ENCODE measurements at places on chromosomes 1 and 21.
A peak's percentile ranks its signal among the peaks of the same experiment; 100 is the strongest.

DNA sequence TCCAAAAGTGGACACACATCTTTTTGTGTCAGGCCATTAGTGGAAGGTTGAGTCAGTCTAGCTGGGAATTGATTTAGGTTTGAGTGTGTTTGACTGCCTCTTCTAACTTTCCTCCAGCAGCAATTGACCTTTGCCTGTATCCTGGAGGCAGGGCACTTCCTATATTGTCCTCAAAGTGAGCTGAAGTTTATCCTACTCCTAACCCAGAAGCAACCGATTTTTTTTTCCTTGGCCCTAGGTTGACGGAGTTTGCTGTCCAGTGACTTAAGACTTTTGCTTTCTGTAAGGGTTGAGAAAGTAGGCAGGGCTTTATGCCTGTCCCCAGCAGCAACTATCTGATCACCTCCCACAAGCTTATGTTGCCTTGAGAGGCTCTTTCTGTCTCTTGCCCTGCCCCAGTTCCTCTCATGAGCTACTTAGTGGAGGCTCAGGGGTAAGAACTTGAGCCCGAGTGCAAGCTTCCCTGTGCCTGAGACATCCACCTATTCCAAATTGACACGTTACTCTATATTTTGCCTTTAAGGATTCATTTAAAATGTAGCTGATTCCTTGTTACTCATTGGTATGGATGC lies 30.9 kb downstream of the SLC35F3 start:
- DNase-seq: no peak

DNA sequence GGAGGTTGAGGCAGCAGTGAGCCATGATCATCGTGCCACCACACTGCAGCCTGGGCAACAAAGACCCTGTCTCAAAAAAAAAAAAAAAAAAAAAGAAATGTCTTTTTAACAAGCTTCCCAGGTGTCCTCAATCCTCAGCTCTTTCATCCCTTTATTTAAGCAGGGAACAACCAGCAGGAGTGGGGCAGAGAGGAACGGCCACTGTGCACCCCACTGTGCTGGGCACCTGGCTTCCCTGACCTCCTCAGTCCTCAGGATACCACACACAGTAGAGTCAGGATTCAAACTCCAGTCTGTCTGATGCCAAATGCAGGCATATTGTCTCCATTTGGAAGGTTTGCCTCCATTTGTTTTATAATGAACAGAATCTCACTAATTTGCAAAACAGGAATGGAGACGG lies 19.8 kb upstream of the PTAFR start:
- DNase-seq: no peak

GRCh38 chr1:203934027-203934426 lies 72.6 kb downstream of the SNRPE start:
- no peak for DNase-seq

DNA sequence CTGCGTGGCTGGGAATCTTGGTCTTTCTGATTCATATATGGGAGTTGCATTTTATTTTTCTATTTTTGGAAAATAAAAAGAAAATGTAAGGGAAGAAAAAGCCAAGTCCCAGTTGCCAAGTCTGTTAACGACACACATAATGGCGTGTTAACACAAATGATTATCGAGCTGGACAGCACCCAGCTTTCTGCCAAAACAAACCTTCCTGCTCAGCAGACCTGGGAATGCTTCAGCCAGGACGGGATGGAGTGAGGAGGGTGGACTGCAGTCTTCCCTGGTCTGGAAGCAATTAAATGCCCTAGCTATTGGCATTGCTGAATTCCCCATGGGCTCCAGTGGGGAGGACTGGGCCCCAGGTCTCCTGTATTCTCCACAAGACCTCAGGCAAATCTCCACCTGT lies 184.2 kb upstream of the USP24 start:
- no peak for DNase-seq

- DNase-seq: no peak
These were observed 11.3 kb upstream of the CTSE start for GRCh38 chr1:206035027-206035426.

- DNase-seq: peak; percentile 87
These were observed 498.2 kb downstream of the PLPP3 start for GRCh38 chr1:56081173-56081572.

DNA sequence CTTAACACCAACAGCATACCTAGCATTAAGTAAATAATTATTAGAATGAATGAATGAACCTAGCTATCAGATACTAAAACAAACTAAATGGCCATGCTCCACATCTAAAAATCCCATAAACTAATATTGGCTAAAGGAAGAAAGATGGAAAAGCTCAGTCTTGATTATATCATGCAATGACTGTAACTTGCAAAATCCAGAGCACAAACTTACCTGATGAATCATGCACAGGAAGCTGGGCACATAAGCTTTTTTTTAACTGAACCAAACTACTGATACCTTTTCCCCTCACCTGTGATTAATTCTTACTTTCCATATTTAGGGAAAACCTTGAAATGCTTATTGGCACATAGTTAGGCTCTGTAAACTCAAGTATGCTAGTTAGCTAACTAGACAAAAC lies 70.2 kb downstream of the KIF14 start:
- no peak for DNase-seq

DNA sequence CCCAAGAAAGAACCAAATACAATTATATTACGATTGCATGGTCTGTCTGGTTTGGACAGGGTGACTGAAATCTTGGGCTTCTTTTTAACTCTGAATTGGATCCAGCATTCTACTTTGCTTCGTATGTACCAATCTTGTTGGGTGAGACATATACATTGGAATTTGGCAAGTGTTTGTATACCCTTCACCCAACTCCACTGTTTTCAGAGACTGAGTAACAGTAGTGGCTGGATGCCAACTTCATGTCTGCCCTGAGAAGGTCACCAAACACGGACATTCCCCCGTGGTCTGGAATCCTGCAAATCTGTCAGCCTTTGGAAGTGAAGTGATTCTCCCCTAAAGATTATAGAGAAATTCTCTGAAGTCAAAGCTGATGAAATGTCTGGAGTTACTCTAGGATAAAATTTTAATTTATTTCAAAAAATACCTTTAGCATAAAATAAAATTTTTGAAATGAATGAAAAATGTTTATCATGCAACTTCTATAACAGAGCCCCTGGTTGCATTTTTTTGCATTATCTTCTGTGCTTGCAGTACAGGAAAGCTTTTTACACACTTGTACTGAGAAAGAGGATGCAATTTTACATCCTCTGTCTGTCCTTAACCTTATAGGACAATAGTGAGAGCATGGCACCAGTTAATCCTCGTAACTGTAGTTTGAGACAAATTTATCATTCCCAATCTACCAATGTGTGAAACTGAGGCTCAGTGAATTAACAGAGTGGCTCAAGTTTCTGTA lies 201.8 kb downstream of the DISC1 start:
- peak; percentile 77 for DNase-seq

GRCh38 chr1:63428815-63429214 lies 61.4 kb downstream of the ALG6 start:
- no peak for DNase-seq

GRCh38 chr1:48931506-48932192 lies 155.0 kb upstream of the BEND5 start:
- DNase-seq: peak; percentile 19

GRCh38 chr1:154842635-154843034 lies 27.4 kb downstream of the KCNN3 start:
- DNase-seq: no peak

DNA sequence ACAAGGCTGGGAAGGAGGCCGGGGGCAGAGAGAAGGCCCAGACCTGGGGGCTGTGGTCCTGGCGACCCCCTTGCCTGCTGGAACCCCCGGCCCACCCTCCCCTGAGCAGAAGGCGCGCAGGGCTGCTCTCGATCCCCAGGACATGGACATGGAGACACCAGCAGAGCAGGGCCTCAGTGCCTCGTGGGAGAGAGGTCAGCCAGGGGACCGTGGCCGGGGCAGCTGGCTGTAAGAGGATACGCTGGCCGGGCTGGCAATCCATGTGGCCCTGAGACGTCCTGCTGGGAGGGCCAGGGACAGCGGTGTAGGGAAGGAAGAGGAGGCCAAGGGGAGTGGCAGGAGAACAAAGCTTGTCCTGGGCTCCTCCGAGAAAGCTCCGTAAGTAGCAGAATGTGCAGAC lies 132.2 kb downstream of the CASZ1 start:
- DNase-seq: no peak

Data from stromal cell of bone marrow (primary cell).